Osteoblast (primary cell): ENCODE measurements at places on chromosomes 2 and 18. TPM values are rescaled to one million over a fixed set of nuclear protein-coding genes. Genes with fewer than 3 reads are reported as not detected.

DNA sequence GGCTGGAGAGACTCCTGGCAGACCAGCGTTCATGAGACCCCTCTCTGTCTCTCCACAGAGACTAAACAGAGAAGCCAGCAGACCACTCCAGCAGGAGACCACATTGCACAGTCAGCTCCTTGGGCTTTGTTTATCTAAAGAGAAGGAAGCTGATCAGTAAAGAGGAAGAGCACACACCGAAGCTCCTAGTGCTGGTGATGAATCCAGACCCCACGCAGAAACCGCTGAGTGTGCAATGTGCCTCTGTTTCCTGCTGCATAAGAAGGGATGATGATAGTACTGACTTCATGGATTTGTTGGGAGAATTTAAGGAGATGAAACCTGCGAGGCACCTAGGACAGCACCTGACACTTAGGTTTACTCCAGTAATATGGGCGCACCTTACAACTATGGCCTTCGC lies 544.1 kb upstream of the ID2 start:
- no peak for DNase-seq

The GNAL gene
- total RNA-seq: 0.59 and 0.72 TPM in 2 replicates

GRCh38 chr2:119494163-119494790 lies 30.0 kb downstream of the SCTR start:
- DNase-seq: no peak

DNA sequence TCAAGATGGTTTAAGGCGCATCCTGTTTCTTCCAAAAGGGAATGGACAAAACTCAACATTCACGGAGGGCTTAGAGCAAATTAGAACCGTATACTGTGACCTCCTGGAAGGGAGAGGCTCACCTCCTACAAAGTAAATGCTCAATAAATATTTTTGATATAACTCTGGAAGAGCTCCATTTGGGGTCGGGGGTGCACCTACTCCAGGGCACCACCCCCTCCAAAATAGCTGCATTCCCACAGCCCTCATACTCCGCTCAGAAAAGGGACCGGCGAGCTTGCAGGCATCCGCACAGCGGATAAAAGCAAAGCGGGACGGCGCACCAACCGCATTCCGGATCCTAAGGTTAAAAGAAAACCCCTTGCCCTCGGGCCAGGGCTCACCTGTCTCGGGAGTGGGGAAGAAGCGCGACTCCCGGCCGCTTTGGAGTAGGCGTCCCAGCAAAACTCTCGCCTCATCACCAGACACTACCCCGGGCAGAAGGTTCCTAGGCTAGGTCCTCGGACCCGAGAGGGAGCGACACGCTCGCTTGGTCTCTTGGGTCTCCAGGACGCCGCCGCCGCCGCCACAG lies 378 bp downstream of the WDPCP start:
- no peak for DNase-seq

The POTEI gene
- total RNA-seq: not detected in 2 replicates

- peak; percentile 73 for DNase-seq
Observed at GRCh38 chr2:241842067-241842415, 16.7 kb downstream of the PDCD1 start.

DNA sequence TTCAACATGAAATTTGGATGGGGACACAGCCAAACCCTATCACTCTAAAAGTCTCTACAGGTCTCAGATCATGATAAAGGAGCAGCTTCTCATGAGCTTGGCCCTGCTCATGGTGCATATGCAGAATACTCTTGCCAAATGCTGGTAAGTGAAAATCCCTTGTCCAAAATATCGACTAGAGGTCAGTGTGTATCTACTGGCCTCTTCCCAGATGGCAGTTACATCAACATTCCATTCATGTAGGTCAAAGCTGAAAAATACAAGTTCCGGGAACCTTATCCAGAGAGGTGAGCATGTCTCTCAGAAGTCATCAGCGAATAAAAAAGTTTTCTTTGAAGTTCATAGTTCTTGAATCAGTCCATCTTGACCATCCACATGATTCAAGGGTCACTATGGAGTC lies 7.6 kb upstream of the NT5C1B start:
- DNase-seq: no peak

The CDH2 gene
- total RNA-seq: 75.6 and 78.7 TPM in 2 replicates

The NRP2 gene
- total RNA-seq: 145 and 183 TPM in 2 replicates

DNA sequence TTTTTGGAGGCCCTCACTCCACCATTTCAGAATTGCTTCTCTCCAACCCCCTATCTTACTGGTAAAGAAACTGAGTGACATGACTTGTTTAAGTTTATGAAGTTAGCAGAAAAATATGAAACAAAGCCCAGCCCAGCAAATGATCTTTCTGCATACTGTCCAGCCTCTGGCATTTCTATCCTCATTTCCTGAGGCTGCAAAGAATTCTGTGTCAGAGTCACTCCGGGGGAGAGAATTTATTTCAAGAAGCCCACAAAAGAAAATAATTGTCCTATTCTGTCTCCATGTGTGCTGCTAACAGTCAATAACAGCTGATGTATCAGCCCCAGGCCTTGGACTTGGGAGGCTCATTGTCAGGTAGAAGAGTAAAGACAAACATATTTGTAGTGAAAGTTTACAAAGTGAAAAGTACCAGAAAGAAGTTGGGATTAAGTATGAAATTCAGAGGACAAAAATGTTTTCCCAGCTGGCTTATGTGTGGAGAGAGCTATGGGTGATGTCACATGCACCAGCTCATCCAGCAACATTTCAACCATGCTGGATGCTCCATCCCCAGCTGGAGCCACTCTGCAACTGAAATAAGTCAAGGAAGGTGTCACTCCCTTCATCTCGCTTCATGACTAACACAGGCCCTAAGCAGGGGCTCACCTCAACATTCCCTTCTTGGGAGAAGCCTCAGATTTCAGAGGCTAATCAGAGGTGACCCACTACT lies 42.3 kb downstream of the TRABD2A start:
- DNase-seq: peak; percentile 90

The SLC20A1 gene
- 96.3 and 131 TPM in 2 replicates for total RNA-seq

The CROCC2 gene
- under 0.01 TPM in 2 replicates for total RNA-seq

The GALNT5 gene
- total RNA-seq: 56.5 and 75.7 TPM in 2 replicates

DNA sequence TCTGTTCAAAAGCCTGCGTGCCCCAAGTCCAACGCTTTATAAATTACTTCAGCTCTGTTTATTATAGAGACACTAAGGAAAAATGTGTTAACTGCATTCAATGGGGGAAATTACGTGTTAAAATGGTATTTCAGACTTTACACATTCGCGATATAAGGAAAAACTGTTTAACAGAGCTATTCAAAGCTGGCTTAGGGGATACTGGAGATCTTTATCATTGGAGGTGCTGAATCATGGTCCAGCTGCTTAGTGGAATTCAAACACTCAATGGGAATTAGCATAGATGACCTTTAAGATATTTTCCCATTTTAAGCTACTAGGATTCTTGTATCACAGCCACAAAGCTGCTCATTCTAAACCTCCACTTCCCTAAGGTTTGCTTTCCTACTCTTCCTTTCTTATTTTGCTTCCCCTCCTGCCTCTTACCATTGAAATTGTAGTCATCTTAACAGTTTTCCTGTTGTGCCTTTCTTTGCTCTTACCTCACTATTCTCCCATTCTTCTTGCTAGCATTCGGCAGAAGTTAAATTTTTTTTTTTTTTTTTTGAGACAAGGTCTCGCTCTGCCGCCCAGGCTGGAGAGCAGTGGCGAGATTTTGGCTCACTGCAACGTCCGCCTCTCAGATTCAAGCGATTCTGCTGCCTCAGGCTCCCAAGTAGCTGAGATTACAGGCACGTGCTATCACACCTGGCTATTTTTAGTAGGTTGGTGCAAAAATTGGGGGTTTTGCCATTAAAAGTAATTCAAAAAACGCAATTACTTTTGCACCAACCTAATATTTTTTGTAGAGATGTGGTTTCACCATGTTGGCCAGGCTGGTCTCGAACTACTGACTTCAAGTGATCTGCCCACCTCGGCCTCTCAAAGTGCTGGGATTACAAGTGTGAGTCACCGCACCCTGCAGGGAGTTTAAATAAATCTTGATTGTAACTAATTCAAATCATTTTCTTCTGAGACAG lies 6.5 kb downstream of the SULT6B1 start:
- DNase-seq: peak; percentile 85
